ENCODE measurements at places on chromosomes 5 and 9.
A peak's percentile ranks its signal among the peaks of the same experiment; 100 is the strongest.

GRCh38 chr9:121197132-121197531 lies 4.5 kb downstream of the RAB14 start:
- no peak for DNase-seq

- peak; percentile 45 for DNase-seq
Measured at GRCh38 chr9:137027369-137028262, at the start of gene ABCA2. ABCA2 (minus strand) TSS chr9:137028237; CDS start chr9:137028140, 97 bp downstream.

DNA sequence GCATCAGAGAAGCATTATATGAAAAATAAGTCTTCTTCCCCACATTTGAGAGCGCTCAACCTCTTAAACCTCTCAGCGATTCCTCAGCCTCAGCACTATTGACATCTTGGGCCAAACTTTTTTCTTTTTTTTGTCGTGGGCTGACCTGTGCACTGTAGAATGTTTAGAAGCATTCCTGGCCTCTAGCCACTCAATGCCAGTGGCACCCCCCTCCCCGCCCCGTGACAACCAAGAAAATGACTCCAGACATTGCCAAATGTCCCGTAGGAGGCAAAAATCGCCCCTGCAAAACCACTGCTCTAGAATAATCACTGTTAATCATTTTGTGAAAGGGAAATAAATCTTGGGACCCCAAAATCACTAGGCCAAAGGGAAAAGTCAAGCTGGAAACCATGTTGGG lies 129.1 kb upstream of the BOD1 start:
- no peak for DNase-seq

GRCh38 chr5:82855893-82856550 lies 221.2 kb downstream of the TMEM167A start:
- no peak for DNase-seq

DNA sequence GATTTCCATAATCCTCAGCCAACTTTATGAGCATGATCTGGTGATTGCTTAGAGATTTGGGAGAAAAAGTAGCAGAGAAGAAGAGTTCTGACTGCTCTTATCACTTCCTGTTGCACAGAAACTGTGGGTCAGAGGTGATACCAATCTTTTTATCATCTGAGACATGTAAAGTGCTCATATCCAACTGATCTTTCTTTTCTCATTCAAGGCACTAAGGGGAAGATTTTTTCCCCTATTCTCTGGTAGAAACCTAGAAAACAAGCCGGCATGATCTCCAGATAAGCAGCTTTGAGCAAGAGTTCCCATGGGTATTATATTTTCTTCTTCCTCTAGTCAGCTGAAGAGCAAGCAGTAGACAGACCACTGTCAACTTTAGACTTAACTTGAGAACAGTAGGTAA lies 29.0 kb upstream of the GPR150 start:
- DNase-seq, result peak; percentile 24

DNA sequence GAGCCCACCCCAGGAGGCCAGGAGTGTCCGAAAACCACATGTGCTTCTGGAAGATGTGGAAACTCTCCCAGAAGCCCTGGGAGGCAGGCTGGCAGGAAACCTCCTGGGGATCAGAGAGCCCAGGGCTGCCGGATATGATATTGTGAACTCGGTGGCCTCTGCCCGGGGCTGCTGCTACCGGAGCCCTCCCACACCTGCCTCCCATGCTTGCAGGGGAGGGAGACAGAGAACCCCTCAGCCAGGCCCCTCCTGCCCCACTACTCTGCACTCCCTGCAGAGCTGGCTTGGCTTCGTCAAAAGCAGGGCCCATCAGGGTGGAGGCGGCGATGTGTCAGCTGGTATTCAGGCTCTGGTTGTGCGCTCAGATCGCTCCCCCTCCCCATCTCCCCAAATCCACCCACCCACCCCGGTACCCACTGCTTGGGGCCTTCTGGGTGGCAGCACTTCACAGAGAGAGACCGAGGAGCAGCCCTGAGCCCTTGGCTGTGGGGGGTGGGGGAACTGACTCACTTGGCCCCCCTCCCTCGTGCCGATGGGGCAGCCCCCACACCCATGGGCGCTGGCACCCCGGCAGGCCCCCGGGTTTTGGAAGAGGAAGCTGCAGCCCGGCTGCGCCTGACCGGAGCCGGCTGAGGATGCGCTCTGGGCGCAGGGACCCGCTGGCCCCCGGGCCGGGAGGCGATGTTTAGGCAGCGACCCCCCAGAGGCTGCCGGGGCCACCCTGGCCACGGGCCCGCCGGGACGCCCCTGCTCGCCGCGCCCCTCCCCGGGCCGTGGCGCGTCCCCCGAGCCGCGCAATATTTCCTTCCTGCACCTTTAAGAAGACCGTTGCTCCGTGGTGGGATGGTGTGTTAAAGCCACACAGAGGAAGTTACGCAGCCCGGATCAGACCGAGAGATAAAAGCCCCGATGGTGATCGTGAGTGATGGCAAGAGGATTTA lies 786 bp upstream of the NTNG2 start:
- DNase-seq, result peak; percentile 83

- DNase-seq, result peak; percentile 91
Measured at GRCh38 chr9:81526587-81526986, 162.8 kb downstream of the TLE1 start.

GRCh38 chr9:4491626-4491975 lies 1.3 kb downstream of the SLC1A1 start:
- no peak for DNase-seq

DNA sequence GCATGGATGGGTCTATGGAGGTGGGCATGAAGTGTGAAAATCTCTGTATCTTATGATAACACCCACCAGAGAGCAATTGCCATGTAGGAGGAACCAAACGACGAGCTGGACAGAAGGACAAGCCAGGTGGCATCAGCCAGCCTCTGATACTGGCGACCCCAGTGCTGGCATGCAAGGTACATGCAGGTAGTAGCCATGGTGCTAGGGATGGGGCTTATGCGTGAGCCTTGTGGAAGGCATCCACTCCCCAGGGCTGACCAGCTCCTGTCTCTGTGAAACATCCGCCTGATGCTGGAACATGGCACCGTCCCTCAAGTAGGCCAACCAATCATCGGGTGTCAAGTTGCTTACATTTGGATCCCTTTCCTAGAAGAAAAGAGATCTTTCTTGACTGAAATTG lies 412.9 kb downstream of the GADD45G start:
- DNase-seq, result no peak

GRCh38 chr5:128673411-128673957 lies 135.4 kb upstream of the FBN2 start:
- DNase-seq, result no peak

DNA sequence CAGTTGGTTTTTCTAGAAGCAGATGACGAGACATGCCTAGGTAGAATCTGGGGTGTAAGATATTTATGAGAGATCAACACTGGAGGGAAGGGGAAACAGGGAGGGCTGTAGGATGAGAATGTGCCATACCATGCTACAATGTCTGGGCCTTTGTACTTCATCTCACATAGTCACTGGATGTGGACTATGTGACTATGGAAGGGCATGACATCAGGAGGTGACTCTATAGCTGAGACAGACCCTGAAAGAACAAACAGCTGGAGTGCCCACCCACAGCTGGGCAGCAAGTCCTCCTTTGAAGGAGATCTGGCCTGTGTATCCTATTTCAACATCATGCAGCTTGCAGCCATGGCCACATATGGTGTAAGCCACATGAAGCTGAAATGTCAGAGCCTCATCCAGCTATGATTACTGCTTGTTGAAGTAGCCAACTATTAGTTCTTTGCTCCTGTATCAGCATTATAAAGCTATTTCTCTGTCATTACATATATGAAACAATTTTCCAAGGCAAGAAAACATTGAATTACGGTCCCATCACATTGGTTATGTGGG lies 46.2 kb upstream of the KIF2A start:
- no peak for DNase-seq

GRCh38 chr5:153888781-153889180 lies 149.9 kb downstream of the FAM114A2 start:
- no peak for DNase-seq

GRCh38 chr9:122329597-122329996 lies 41.2 kb upstream of the PTGS1 start:
- DNase-seq, result no peak

DNA sequence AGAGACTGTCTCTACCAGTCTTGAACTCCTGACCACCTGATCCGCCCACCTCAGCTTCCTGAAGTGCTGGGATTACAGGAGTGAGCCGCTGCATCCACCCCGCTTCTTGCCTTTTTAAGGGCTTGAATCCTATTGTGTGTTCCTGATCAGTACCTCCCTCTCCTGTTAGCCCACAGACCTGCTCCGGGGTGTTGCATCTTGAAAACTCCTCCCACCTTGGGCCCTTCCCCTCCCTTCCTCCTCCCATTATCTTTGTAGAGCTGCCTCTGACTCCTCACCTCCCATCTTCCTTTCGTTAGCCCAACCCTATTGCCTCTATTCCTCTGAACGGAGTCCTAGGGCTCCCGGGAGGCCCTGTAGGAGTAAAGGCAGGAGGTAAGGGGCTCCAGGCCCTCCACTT lies 48.5 kb upstream of the NEK6 start:
- no peak for DNase-seq

DNA sequence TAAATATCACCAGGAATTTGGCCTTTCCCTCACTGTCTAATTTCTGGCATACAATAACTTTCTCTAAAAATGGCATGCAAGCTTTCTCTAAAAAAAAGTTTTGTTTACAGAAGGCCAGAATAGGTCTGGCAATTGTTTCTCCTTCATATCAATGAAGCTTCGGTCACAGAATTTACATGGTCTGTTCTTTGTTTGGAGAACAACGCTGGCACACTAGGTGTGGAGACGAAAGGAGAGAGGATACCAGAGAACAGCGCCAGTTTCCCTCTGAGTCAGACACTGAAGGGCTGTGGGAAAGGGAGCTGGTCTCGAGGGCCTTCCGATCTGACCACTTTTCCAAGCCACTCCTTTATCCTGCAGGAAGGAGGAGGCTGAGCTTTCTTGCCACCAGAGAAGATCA lies 60.1 kb upstream of the ITGA1 start:
- peak; percentile 90 for DNase-seq

GRCh38 chr5:168683927-168684295 lies 104.7 kb upstream of the PANK3 start:
- DNase-seq, result no peak

DNA sequence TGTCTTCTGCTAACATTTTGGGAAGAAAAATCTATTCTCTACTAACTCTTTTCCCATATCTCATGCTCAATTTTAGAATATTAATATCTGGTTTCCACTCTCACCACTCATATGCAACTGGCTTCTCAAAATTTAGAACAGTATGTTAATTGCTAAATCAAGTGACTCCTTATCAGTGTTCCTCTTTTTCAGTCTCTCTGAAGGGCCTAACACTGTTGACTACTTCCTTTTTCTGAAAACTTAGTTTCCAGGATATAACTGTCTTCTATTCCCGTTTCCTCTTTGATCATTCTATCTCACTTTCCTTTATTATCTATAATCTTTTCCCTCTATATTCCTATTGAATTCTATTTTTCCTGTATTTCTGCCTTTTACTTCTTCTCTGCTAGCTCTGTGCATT lies 1717.2 kb upstream of the C9orf72 start:
- no peak for DNase-seq

DNA sequence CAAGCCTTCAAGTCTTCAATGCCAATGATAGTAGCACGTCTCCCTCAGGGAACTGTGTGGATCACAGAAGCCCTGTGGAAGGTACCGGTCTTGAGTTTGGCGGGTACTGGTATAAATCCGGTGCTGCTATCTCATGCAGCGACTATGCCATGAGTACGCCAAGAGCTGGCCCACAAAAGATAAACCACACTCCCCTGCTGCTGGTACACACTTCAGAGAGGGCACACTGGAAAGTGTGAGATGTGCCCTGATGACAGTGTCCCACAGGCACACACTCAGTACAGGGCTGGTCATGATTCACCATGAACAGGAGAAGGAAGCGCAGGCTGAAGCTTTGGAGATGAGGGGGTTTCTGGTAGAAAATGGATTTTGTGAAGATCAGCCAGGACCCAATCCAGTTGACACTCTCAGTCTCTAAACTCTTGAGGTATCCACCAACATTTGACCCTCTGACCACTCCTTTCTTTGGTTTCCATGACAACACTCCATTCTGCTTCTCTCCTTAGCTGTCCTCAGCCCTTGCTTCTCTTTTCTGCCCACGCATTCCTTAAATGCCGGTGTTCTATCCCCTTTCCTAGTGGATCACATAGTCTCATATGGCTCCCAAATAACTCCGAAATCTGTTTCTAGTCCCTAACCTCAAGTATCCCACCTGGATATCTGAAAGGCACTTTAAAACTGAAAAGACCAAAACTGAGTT lies 5.1 kb downstream of the AMACR start:
- no peak for DNase-seq

DNA sequence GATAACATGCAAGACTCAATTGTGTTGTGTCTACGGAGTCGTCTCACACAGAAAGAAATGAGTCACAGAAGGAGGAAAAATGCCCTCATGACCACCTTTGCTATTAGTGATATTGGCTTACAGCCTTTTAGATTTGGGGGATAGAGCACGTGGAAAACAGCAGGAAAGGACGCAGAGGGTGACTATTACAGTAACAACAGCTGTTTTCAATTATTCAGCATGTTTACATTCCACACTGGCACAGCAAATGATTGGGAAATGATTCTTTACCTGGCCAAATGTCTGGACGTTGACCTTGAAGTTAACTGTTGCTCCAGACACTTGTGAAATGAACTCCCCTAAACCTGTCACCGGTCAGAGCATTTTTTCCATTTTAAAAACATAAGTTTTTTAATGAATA lies 46.8 kb downstream of the APTX start:
- peak; percentile 9 for DNase-seq

- DNase-seq, result no peak
Measured at GRCh38 chr5:84861306-84861705, 476.6 kb upstream of the EDIL3 start.

- DNase-seq, result no peak
Measured at GRCh38 chr5:103060424-103060954, 59.4 kb downstream of the GIN1 start.

GRCh38 chr5:103793595-103794182 lies 231.1 kb upstream of the NUDT12 start:
- no peak for DNase-seq

GRCh38 chr9:136533775-136534157 lies 12.1 kb downstream of the NOTCH1 start:
- no peak for DNase-seq

DNA sequence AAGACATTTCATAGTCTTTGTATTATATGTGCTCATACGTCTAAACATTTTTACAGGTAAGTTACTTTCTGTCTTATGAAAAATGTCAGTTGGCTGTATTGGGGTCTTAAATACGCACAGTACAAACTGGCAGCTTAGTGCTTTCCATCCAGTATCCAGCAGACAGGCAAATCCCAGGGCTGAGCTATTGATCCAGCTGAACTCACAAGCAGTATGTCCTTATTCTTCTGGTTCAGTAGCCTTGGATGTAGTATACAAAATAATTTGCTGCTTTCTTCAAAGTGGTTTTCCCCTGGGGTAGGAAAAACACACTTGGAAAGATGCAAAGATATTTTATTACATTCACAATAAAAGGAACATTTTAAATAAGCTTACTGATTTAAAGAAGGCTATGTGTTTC lies 617.2 kb downstream of the NR2F1-AS1 start:
- DNase-seq, result no peak

GRCh38 chr5:105213078-105213477 lies 1650.5 kb upstream of the NUDT12 start:
- no peak for DNase-seq
